ENCODE measurements at places on chromosomes 5 and 9. TPM values are rescaled to one million over a fixed set of nuclear protein-coding genes. Genes with fewer than 3 reads are reported as not detected.

INSL4 gene
- total RNA-seq = 0.13 TPM

DIAPH1 gene
- 37.7 TPM for total RNA-seq

ENHO gene
- total RNA-seq = 1.5 TPM

PCDHA4 gene
- total RNA-seq = 25.2 TPM

FOXD4L4 gene
- 0.12 TPM for total RNA-seq

FGF1 gene
- 0.23 TPM for total RNA-seq

NIPAL4 gene
- not detected for total RNA-seq

PTPRD gene
- total RNA-seq = 77.6 TPM

RNF183 gene
- 0.43 TPM for total RNA-seq

FXN gene
- total RNA-seq = 12.2 TPM

MCIDAS gene
- not detected for total RNA-seq

PCDHGB3 gene
- not detected for total RNA-seq

TSSK1B gene
- 0.60 TPM for total RNA-seq

SIL1 gene
- total RNA-seq = 82.0 TPM

C5orf15 gene
- 126 TPM for total RNA-seq

ZCCHC10 gene
- total RNA-seq = 33.0 TPM

S1PR3 gene
- total RNA-seq = 48.6 TPM

PRR16 gene
- total RNA-seq = 17.3 TPM

NAIF1 gene
- total RNA-seq = 10.3 TPM

ZDHHC21 gene
- total RNA-seq = 13.9 TPM

CDX1 gene
- 54.6 TPM for total RNA-seq

PCDHB6 gene
- 1.1 TPM for total RNA-seq

SKIC3 gene
- total RNA-seq = 93.3 TPM

PCDHB11 gene
- total RNA-seq = 0.92 TPM

SPAG8 gene
- total RNA-seq = 1.4 TPM

FAM120A gene
- total RNA-seq = 49.3 TPM

ABO gene
- 4.8 TPM for total RNA-seq

GRIA1 gene
- total RNA-seq = 0.50 TPM

PAPPA gene
- 8.9 TPM for total RNA-seq

PFN3 gene
- not detected for total RNA-seq

IL13 gene
- not detected for total RNA-seq

C5orf34 gene
- 4.5 TPM for total RNA-seq

CEL gene
- total RNA-seq = 4.4 TPM

PCYOX1L gene
- total RNA-seq = 9.1 TPM

FBXL7 gene
- 10.3 TPM for total RNA-seq

IL9 gene
- not detected for total RNA-seq

F2R gene
- total RNA-seq = 48.9 TPM

STKLD1 gene
- total RNA-seq = 0.48 TPM

LHX3 gene
- not detected for total RNA-seq

C1QTNF3 gene
- 7.4 TPM for total RNA-seq

RANBP3L gene
- 6.5 TPM for total RNA-seq

EPB41L4A gene
- total RNA-seq = 11.4 TPM

PCDHGA4 gene
- total RNA-seq = 0.17 TPM

GPX8 gene
- 178 TPM for total RNA-seq

LMNB1 gene
- total RNA-seq = 30.8 TPM

F12 gene
- total RNA-seq = 16.5 TPM

SPATA31D4 gene
- not detected for total RNA-seq

ARHGEF39 gene
- 1.8 TPM for total RNA-seq

Measured in hepatocyte (in vitro differentiated cells).